ENCODE measurements at places on chromosomes 7 and 10. TPM values are rescaled to one million over a fixed set of nuclear protein-coding genes. Genes with fewer than 3 reads are reported as not detected.
A peak's percentile ranks its signal among the peaks of the same experiment; 100 is the strongest.

SLC39A12 gene
- 0.23 TPM for polyA plus RNA-seq

DNA sequence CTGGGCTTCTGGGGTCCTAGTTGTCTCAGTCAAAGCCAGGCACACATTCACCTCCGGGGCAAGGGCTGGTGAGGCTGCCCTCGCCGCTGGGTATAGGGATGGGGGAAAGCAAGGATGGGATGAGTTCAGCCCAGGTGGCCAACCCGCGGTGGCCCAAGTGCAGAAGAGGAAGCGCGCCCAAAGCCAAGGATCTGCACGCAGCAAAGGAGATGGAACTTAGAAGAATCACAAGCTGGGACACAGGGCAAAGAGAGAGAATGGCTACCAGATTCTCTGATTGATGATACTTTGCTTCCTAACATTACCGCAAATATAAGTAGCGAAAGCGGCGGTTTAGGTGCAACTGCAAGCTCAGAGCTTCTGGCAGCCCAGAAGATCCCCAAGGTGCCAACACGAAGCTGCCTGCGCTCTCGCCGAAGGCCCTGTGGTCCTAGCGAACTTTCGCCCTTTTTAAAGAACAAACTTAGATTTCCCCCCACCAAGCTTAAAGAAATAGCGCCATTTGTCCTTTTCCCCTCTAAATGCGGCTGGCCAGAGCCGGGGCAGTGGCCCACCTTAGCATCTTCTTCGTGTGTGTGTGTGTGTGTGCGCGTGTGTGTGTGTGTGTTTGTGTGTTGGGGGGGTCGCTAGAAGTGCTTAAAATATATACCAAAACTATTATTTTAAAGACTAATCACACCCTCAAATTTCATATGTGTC is 927 bp upstream of the MKX start:
- DNase-seq: no peak

- DNase-seq: no peak
These were observed 166.8 kb downstream of the ETV1 start for GRCh38 chr7:13822678-13823077.

DNA sequence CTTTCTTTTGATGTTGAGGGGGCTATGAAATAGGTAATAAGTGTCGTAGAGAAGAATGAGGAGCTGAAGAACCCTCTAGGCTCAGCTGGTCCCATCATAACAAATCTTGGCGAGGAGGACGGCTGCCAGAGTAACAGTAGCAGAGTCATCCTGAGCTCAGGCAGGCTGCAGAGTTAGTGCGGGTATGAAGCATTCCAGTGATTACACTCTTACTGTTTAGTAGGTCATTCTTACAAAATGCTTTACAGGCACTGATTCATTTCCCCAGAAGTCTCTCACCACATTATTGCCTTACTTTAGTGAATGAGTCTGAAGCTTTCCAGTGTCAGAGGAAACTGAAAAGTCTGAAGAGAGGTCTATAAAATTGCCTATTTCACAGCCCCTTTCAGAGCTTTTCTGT is 43.9 kb upstream of the GPR158 start:
- no peak for DNase-seq

DNA sequence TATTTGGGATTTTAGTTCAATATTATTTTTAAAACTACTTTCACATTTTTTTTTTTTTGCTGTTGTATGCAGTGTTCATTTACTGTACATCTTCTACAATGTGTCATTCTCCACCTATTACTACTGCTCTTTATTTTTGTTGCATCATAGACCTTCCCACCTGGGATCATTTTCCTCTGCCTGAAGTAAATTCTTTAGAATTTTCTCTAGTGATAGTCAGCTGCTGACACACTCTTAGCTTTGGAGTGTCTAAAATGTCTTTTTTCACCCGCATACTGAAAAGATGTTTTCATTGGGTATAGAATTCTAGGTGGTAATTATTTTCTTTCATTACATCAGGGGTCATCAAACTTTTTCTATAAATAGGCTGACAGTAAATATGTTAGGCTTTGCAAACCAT is 30.5 kb downstream of the CFAP43 start:
- no peak for DNase-seq

- DNase-seq: peak; percentile 50
These were observed 66.6 kb downstream of the PRKCQ start for GRCh38 chr10:6513476-6513875.

DNA sequence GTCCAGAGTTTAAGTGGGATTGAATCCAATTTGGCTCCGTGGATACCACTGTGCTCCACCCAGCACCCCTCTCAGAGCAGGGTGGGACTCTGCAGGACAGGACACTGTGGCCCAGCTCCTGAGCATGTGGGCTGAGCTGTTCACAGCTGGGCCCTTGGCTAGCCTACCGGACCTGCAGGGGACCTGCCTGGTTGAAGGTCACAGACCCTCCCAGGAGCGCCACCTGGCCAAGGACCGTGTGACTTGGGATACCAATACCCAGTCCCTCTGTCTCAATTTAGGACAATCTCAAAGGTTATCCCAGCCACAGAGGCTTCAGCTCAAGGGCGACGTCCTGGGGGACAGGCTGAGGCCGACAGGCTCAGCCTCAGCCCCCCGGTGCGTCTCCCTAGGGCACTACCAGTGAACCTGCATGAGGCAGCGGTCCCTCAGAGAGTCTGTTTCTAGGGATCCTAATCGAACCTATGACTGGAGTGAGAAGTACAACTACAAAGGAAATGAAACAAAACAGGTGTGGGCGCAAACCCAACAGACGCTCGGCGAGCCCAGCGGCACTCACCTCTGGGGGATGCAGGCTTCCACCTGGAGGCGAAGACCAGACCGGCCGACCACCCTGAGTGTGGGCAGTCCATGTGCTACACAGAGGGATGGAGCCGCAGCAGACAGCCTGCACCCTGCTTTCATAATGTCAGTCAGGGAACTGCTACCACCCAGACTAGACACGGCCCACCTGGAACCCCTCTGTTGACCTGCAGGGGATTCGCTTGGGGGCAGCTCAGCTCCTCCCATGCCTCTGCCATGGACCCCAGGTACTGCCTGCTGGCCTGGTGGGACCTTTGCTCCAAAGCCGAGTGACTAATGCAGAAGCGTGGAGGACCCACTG is 103.7 kb downstream of the PAXIP1 start:
- no peak for DNase-seq

DNA sequence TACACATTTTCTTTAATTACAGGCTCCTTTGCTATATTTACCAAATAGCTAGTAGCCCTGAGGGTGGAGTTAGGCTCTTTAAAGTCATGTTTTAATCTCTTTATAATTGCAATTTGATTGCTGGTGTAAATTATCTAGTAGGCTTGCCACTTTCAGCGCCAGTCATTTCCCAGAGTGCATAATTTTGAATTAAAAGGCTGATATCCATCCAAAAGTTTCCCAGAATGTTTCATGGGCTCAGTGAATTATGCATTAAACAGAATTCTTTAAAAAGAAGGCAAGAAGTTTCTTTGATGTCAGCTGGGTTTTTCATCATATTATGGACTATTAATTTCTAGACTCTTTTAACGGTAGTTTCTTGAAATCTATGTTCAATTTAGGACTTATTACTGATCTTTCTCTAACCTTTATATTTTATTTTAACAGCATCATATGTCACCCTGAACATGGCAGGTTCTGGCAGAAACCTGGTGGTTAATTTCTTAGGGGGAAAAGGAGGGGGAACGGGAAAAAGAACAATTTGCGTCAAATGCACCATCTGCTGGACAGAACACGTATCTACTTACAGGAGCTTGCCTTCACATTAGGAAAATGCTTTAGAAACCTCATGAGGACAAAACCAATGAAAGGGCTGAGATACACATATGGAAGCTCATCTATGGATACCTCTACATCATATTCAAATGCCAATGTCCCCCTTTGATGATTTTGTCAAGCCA is 171.1 kb downstream of the GRM3 start:
- no peak for DNase-seq

DNA sequence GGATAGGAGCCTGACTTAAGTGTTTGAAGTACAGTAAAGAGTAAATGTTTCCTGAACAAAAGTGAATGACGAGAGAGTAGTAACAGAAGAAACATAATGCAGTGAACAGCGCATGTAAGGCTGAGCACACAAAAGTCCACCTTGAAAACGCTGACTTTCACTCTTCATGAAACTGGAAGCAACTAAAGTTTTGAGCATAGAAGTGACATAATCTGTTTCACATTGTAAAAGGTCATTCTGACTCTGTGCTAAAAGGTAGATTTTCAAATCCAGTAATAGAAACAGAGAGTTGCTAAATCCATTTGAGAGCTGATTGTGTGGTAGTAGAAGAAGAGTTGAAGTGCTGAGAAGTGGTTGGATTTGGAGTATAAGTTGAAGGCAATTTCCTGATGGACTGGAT is 1037.0 kb downstream of the CNTNAP2 start:
- DNase-seq: no peak

DNA sequence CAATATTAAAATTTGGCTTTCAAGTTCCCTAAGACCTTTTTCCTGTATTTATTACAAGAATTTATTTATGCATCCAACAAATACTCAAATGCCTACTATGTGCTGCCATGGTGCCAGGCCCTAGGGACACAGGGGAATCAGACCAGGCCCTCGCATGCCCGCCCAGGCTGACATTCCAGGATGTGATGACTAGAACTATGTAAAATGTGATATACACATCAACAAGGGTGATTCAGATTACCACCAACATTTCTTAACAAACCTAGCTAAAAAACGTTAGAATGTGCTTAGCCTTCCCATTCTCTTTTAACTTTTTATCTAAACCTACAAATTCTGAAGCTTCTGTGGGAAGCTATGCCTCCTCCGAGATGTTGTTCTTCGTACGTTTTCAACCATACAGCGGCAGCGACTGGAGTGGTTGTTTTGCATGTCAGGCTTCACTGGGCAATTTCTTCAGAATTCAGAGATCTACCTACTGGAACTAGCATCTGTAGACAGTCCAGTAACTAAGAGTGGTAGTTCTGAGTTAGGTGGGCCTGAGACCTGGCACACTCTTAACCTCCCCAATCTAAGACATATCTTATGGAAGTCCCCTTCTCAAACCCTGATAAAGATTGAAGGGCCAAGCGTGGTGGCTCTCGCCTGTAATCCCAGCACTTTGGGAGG is 22.1 kb downstream of the GNA12 start:
- no peak for DNase-seq

DNA sequence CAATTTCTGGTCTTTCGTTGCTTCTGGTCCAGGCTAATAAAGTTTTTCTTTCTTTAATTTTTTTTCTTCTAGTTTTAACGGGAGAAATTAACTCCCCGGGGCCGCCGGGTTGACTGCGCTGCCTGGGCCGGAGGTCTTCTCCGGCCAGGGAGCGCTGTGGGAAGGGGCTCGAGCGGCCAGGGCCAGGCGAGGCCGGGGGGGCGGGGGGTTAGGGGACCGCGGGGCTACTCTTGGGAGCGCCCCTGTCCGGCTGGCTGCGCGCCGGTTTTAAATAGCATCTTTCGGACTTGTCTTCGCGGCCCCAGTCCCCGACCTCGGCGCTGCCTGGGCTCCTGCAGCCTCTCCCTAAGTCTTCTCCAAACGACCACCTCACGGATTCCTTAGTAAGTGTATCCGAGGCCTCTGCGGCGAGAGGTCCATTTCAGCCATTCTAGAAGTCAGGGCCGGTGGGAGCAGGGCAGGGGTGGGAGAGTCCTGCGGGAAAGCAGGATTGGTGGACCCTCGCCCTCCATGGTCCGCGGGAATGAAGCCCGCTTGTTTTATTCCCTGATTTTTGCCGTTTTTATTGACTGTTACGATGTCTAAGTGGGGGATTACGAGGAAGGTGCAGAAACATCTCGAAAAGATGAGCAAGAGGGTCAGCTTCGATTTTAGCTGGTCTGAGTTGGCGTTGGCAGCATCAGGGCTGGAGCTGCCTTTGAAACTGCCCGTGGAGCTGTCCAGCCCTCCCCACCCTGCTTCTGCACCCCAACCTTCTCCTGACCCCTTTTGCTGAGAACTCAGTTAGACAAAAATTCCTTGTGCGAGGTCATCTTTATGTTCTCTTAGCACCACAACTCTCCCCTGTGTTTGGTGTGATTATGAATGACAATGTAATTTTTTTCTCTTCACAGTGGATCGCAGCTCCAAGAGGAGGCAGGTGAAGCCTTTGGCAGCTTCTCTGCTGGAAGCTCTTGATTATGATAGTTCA is 555 bp downstream of the PHF14 start:
- no peak for DNase-seq

Measured in thymus (tissue), 14 donors.